Activated CD4-positive, alpha-beta memory T cell treated with anti-CD3 and anti-CD28 coated beads, Interleukin-2, amount 10 ng/mL, durations not matched to agents 7 days and 5 days (primary cell): ENCODE measurements at places on chromosomes 2 and 18.

DNA sequence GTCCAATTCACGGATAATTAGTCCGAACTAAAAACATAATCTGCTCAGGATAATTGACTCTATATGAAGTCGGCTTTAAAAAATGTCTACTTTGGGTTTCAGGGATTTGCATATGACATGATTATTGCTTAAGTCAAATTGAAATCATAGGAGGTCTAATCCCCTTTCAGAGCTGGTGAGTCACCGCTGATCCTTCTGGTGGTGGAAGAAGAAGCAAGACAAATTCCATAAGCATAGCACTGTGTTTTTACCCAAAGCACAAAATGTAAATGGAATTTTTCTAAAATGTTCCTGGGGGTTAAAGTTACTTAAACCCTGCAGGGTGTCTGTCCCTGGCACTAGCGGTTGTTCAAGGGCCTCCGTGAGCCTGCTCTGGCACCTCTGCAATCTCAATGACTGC is 460.2 kb downstream of the LRATD1 start:
- DNase-seq, result no peak

DNA sequence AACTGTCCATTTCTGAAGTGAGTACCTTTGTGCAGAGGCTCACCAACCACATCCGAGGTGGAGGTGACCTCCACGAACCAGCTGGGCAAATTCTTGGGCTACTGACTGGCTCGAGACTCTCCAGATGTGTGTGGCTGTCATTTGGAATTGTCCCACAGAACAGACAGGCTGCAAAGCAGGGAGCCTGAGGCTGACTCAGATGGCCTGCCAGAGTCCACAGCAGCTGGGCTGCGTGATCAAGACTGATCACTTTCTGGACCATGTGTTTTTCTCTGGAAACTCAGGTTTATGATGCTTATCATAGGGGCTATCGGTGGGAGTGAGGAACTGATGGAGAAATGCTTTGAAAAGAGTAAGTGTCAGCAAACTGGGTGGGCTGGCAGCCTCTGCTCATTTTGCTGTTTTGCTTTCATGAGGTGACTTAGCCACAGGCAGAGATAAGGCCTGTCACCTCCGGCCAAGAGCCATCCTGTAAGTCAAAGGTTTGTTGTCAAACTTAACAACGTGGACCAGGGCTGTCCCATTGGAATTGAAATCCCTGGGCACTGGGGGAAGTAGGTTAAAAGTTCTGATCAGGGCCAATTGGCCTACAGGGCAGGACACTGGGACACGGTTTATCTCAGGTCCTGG is 120.4 kb downstream of the LIPG start:
- no peak for DNase-seq

- DNase-seq, result no peak
These were observed 119.5 kb upstream of the LMAN1 start for GRCh38 chr18:59478591-59478990.

DNA sequence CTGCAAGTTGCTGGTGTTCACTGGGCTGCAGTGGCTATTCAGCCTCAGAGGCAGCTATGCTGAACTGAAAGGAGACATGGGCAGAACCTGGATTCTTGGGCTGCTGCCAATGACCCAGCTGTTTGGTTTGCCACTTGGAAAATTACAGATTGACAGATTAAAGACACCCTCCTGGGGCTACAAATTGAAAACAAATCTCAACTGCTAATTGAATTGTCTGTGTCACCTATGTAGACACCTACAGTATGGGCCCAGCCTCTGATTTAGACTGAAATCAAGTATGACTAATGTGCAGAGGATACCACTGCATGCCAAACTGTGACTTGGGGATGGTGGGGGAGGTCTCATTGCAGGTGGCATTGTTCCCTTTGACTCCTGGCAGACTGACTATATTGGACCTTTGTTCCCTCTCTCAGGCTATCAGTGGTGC is 42.8 kb downstream of the ITSN2 start:
- DNase-seq, result no peak

- DNase-seq, result no peak
These were observed 153.9 kb upstream of the ERBB4 start for GRCh38 chr2:212692466-212692865.
